Esophagus squamous epithelium (tissue), 5 donors: ENCODE measurements at places on chromosomes 5 and 9.

DNA sequence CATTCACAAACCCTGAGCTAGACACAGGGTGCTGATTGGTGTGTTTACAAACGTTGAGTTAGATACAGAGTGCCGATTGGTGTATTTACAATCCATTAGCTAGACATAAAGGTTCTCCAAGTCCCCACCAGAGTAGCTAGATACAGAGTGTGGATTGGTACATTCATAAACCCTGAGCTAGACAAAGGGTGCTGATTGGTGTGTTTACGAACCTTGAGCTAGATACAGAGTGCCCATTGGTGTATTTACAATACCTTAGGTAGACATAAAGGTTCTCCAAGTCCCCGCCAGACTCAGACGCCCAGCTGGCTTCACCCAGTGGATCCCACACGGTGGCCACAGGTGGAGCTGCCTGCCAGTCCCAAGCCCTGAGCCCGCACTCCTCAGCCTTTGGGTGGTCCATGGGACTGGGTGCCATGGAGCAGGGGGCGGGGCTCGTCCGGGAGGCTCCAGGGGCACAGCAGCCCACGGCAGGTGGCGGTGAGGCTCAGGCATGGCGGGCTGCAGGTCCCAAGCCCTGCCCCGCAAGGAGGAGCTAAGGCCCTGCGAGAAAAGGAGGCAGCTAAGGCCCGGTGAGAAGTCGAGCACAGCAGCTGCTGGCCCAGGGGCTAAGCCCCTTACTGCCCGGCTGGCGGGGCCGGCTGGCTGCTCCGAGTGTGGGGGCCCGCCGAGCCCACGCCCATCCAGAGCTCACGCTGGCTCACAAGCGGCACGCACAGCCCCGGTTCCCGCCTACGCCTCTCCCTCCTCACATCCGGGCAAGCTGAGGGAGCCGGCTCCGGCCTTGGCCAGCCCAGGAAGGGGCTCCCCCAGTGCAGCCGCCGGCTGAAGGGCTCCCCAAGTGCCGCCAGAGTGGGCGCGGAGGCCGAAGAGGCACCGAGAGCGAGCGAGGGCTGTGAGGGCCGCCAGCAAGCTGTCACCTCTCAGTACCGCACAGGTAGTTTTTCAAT lies 1039.2 kb upstream of the CDH9 start:
- DNase-seq: no peak

DNA sequence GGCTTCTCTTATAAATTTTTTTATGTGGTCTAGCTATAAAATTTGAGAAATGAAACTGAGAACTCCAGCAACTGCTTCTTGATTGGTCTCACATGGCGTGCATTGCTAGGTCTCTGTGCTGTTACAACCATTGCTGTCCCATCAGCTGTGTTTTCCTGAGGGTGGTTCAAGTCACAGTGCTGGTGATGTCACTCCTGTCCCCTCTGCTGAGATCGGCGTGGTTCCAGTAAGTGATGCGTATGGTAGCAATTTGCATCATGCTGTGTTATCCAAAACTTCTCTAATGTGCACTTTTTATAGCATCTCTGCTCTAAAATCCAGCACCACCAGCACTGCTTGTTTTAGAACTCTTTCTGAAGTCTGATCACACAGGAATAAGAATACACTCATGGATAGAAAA lies 112.6 kb upstream of the ZNF608 start:
- no peak for DNase-seq

GRCh38 chr5:92640340-92640739 lies 940.7 kb downstream of the NR2F1-AS1 start:
- DNase-seq: no peak

DNA sequence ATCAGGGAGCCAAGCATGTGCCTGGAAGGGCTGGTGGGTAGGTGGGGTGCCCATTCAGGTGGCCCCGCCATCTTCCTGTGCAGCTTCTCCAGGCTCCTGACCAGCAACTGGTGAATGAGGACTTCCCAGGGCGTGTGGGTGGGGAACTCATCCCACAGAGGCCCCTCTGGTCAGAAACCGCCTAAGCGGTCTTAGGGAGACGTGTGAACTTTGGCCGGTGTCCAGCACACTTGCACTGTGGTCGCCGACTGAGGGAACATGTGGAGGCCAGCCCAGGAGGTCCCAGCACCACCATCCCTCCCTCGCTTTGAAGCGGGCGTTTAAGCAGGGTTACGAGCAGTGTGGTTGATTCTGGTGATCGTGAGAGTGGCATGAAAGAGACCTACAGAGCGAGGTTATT lies 77.8 kb downstream of the MVB12B start:
- DNase-seq: no peak

GRCh38 chr9:70814597-70814996 lies 306.8 kb downstream of the TRPM3 start:
- DNase-seq: no peak

- DNase-seq: no peak
These were observed 28.0 kb upstream of the FCN1 start for GRCh38 chr9:134945509-134946275.

DNA sequence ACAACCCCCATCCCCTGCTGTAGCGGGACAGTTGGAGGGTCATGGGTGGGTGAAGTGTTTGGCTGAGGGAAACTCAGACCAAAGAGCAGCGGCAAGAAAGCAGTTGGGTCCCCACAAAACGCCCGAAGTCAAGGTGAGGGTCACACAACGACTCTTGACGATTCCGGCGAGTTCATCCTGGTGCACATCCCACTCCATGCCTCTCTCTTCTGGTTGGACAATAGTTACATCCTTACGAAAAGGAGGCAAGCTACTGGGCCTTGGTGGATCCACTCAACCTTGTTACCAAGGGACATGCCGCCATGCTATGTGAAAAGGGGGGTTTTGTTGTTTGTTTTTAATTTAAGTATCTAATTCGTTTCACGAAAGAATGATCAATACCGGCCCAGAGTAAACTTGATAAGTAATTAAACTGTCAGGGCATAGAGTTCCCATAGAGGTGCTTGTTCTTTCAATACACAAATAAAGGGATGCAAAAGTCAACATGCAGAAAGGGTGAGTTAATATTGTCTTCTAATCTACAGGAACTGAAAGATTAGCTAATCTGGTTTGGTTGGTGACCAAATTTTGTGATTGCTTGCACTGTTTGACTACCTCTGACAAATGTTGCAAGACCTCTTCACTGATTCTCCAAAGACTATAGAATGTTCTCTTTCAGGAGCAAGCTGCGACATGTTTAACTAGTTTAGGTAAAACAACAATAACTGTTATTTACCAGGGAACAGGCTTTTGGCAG lies 732 bp upstream of the SMIM15 start:
- DNase-seq: no peak

DNA sequence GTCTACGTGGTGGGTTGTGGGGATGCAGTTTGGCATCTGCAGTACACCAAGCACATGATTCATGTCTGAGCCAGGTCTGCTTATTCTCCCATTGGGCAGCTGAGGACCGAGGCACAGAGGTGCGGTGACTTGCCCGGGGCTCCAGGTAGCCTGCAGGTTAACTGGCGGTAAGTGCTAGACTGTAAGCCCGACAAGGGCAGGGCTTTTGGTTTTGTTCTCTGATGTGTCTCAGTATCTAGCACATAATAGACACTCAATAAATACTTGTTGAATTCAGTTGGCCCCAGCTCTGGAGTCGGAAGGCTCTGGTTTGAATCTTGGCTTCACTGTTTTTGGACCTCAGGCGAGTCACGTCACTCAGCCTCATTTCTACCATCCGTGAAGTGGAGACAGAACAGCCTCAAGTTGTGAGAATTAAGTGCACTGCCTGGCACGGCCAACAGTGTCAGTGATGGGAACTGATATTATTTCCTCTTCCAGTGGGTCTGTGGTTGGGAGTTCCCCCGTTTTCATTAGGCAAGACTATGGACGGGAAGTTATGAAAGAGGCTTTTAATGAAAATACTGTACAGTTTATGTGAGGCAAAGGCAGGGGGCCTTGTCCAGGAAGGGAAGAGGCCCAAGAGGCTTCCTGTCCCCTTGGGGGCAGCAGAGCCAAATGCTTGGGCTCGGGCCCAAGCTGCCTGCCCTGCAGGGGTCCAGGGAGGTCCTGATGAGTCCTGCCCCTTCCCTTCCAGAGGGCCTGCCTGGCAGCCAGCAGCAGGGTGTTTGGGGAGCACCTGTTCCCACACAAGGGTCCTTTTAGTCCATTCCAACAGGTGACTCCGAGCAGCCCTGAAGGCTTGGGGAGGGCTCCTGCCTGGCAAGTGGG lies 3.3 kb downstream of the PRELID1 start:
- no peak for DNase-seq

- DNase-seq: no peak
These were observed 45.6 kb upstream of the IER5L start for GRCh38 chr9:129223551-129224208.

DNA sequence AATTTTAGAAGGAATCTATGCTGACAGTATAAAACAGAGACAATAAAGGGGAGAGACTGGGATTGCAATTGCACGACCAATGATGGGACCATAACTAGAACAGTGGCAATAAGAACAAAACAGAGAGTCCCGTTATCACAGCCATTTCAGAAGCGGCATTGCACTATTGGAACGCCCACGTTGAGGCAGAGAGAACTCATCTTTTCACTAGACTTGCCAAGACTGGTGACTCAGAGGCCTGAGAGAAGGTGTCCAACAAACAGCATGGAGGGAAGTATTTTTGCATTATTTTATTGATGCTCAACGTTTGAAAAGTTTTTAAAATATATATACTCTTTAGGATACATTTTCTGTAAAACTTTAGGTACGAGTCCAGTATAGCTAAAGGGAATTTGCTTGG lies 737.7 kb downstream of the TLE1 start:
- no peak for DNase-seq

GRCh38 chr5:6710070-6710469 lies 3.2 kb upstream of the TENT4A start:
- no peak for DNase-seq

- no peak for DNase-seq
These were observed 281.9 kb downstream of the DNAH5 start for GRCh38 chr5:13662626-13663025.

DNA sequence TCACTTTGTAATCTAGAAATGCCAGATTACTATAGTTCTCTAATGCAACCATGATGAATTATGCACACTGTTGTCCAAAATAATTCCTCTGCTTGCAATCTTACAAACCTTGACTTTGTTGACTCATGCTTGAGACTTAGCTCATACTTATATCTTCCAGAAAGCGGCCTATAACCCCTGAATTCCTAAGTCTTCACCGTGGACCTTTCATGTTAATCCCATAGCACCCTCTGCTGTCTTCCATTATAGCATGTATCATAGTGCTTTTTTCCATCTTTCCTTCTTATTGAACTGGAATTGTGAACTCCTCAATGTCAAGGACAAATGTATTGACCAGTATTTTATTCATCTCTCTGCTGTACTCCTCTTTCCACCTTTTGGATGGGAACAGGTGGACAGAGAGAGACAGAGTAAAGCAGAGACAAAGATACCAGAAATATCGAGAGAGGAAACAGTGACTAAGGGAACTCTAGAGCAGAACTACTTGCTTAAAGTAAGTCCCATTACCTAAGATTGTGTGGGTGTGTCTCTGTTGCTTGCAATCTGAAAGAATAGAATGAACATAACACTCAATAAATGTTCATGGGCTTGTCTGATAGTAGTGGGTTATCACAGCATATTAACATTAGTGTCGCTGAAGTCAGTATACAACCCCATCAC lies 110.0 kb downstream of the LURAP1L start:
- DNase-seq: no peak

- no peak for DNase-seq
These were observed 93.6 kb upstream of the TLE4 start for GRCh38 chr9:79477955-79478771.

GRCh38 chr9:24041160-24041690 lies 215.2 kb upstream of the ELAVL2 start:
- DNase-seq: no peak

DNA sequence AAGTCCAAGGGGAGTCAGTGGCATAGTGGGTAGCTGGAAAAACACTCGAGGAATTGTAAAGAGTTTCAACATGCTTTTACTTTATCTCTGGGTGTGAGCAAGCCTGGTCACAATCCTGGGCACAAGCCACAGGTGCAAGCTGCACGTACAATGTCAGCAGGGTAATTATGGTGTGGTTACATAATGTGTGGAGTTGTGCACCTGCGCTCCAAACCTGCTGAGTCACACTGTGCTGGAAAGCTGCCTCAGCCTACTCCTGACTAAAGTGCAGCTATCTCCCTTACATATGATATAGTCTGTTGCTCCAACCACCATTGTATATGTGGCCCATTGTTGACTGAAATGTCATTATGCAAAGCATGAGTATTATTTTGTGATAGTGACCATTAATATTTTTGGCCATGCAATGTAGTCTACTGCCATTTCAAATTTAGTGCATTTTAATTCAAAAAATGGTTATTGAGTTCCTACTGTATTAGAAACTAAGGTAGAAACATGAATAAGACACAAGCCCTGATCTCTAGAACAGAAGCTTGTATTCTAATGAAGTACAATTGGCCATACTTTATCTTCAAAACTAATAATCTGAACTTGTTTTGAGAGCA lies 160.9 kb upstream of the SLC30A5 start:
- DNase-seq: no peak

- DNase-seq: no peak
These were observed 25.2 kb upstream of the MSH3 start for GRCh38 chr5:80629281-80629680.

GRCh38 chr5:73792687-73793320 lies 166.8 kb downstream of the ARHGEF28 start:
- no peak for DNase-seq

DNA sequence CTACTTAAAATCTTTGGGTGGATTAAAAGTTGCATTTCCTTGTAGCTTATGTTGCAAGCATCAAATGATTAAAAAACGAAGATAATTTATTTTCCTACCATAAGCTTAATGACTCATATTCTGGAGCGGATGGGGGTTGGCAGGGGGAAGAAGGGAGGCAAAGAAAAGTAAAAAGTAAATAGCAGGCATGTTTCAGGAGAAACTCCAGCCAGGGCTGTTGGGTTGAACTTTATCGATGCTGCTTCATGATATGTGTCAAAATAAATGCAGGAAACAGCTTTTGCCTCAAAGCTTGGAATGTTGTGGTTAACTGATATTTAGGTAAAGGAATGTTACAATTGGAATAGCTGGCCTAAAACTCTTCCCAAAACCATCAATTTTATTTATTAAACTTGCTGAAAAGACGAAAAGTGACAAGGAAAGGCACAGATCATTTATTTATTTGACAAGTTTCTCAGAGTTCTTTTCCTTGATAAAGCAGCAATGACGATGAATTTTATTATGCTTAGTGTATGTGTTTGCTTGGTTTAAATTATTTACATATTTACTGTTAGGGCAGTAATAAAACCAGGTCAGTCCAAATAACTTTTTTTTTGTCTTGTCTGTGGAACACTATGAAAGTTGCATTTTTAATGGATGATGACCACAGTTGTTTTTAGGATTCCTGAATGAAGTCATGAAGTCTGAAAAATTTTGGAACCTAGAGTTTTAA lies 177.9 kb downstream of the PCSK1 start:
- DNase-seq: no peak

- no peak for DNase-seq
These were observed 998.8 kb downstream of the MAT2B start for GRCh38 chr5:164504141-164504772.

- DNase-seq: no peak
These were observed 75.8 kb upstream of the ZNF618 start for GRCh38 chr9:113800276-113800675.

GRCh38 chr9:89768650-89769071 lies 163.8 kb downstream of the GADD45G start:
- DNase-seq: no peak

- DNase-seq: no peak
These were observed 33.5 kb downstream of the KCNMB1 start for GRCh38 chr5:170355601-170356098.
